ENCODE measurements at places on chromosomes 13 and 19.

DNA sequence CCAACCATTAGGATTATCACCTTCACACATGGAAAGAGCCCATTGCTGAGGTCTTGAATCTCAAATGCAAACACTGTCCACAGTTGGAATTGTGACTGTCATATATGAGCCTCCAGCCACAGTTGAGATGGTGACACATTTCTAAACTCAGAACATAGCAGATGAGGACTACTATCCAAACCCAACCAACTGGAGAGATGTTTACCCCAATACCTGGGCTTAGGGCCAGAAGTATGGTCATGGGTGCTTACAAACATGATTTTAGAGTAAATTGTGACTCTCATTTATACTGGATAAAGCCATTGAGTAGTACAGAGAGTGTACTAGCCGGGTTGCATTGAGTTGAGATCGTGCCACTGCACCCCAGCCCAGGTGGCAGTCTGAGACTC is 14.0 kb upstream of the ZNF681 start:
- no peak for DNase-seq

- no peak for DNase-seq
Measured at GRCh38 chr13:76863022-76863421, 23.2 kb downstream of the KCTD12 start.

- DNase-seq = no peak
Measured at GRCh38 chr13:113820813-113821651, 42.8 kb downstream of the GAS6 start.

DNA sequence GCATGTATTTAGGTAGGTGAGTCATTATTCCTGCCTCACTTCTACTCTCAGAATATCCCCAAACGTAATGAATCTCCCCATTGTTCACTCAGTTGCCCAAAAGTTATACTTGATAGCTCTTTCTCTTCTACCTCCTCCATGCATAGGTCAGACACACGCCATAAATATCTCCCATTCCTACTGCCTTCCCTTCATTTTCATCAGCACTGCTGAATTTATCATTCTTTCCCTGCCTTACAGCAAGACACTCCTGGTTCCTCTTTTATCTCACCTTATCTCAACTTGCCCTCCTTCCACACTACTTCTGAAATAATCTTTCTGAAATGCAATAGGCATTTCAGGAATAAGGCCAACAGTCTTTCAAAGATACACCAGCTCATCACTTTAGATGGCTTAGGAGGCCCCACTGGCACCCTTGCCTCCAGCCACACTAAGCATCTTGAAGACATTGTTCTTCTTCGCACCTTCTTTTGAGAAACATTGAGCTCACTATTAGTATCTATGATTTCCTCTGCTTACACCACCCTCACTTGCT is 333.9 kb downstream of the MYO16 start:
- DNase-seq = no peak

- DNase-seq = no peak
Measured at GRCh38 chr13:51349016-51349415, 9.5 kb downstream of the SERPINE3 start.
